ENCODE measurements at places on chromosomes 13 and 19.
A peak's percentile ranks its signal among the peaks of the same experiment; 100 is the strongest.

DNA sequence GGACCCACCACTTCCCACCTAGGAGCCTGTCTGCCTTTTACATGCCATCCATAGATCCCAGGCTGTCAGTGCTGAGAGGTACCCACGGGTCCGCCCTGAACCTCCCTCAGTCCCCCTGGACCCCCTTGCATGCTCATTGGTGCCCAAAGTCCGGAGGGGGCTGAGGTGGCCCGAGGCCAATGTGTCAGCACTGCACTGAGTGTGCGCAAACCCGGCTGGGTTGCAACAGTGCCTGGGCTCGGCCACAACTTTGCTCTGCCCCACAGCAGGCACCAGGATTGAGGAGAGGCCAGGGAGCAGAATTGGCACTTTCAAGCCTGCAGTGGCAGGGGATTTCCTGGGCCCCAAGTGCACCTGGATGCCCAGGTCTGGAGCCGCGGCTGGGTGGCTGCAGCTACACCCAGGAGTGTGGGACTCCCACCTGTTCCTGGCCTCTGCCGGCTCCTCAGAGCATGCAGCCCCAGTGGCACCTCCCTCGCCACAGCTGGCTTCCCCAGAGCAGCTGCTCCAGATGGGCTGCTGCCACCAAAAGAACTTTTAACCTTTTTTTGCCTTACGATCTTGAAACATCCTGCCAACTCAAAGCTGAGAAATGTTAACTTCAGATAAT, 837.0 kb downstream of the SLITRK6 start:
- DNase-seq: no peak

- DNase-seq: peak; percentile 82
Measured at GRCh38 chr13:59269476-59269875, 894.3 kb downstream of the DIAPH3 start.

DNA sequence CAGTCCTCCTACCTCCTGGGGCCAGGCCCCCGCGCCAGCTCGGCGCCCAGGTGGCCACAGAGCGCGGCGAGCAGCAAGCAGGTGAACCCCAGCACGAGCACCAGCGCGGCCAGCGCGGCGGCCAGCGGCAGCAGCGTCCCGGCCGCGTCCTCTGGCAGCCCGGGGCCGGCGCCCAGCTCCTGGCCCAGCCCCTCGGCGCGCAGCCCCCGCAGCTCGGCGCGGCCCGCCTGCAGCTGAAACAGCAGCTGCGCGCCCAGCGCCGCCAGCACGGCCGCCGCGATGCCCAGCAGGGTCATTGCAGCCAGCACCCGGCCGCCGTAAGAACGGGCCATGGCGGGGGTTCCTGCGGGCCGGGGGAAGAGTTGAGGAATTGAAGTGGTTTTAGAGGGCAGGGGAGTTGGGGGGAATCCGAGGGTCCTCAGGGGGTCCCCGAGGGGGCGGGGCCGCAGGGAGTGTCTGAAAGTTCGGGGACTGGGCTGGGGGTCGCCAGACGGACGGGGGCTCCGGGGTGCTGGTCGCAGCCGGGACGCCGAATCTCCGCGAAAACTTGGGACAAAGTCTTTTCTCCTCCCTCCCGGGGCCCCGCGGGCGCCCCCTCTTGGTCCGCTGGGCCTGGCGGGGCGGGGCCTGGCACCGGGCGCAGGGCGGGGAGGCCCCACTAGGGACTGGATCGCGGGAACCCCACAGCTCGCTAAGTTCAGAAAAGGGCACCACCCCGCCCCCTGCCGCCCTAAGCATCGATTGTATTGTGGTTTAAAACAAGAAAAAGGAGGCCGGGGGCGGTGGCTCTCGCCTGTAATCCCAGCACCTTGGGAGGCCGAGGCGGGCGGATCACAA, at the start of gene TMEM221:
Gene TMEM221, minus strand, starts transcription at position 538 of the 837 bp plus-strand sequence. Its CDS starts 206 bp downstream, at position 332.
- no peak for DNase-seq

GRCh38 chr13:30720172-30720869, 15.0 kb upstream of the ALOX5AP start:
- DNase-seq: no peak

GRCh38 chr13:30406779-30407416, 15.4 kb upstream of the UBE2L5 start:
- DNase-seq: no peak

DNA sequence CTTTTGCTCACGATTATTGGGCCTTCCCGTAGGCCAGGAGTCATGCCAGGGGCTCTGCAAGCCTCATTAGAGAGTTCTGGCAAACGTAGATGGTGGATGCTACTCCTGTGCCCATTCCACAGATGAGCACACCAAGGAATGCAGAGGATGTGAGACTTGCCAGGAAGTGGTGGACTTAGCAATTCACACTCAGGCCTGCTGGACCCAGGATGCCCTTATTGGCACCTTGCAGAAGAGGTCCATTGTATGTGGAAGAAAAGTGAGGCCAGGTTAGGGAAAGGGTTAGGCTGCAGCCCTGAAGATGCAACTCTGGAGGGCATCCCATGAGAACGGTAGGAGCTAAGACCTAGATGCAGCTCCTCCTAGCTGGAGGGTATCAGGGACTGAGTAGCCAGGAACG, 5.9 kb downstream of the UNC13A start:
- no peak for DNase-seq

- peak; percentile 7 for DNase-seq
Measured at GRCh38 chr13:90414691-90415596, 932.5 kb upstream of the MIR17HG start.
